Activated naive CD8-positive, alpha-beta T cell treated with anti-CD3 and anti-CD28 coated beads for 36 hours (primary cell): ENCODE measurements at places on chromosomes 1 and 21. TPM values are rescaled to one million over a fixed set of nuclear protein-coding genes. Genes with fewer than 3 reads are reported as not detected.

Gene KCNK1
- not detected for total RNA-seq

Gene RAP1GAP
- total RNA-seq = 1.3 TPM

Gene LYPD8
- not detected for total RNA-seq

- no peak for DNase-seq
These were observed 1.5 kb downstream of the FABP3 start for GRCh38 chr1:31371121-31371959.

DNA sequence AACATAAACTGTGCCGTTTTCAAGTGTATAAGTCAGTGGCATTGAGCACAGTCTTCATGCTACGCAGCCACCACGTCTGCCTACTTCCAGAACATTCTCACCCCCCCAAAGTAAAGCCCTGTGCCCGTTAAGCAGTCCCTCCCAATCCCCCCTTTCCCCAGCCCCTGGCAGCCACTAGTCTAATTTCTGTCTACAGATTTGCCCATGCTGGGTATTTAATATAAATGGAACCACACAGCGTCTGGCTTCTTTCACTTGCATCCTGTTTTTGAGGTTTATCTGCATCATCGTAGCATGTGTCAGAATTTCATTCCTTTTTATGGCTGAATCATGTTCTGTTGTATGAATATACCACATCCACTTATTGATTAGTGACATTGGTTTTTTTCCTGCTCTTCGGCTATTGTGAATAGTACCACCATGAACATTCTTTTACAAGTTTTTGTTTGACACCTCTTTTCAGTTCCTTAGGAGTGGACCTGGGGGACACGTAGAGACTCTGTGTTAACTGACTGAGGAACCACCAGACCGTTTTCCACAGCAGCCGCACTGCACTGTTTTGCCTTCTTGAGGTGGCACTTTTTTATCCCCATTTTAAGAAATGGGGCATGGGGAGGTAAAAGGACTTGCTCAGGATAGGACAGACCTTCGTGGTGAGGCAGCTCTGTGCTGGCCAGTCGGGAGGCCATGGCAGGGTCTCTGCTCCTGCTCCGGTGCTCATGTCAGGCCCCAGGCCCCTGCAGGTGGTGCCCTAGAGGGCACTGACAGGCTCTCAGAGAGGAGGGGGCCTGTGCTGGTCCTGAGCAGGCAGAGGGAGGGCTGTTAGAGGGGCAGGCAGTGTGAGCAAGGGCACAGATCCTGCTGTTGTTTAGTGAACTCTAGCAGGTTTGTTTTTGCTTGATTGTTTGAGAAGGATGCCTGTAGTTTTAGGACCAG lies 123.8 kb downstream of the PCBP3 start:
- peak; percentile 11 for DNase-seq

GRCh38 chr1:207156095-207156494 lies 52.1 kb downstream of the C4BPA start:
- no peak for DNase-seq

DNA sequence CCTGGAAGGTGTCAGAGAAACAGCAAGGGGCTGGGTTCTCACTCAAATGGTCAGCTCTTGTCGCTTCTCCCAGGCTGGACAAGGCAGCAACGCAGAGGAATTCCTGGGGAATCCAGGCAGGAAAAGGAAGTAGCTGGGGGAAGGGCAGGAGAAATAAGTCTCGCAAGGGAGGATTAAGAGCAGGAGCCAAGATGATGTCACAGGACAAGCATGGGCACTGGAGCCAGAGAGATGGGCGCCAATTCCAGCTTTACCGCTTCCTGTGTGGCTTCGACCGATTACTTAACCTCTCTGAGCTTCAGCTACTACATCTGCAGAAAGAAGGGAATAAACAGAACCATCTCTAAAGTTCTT lies 70.5 kb downstream of the SSBP3 start:
- no peak for DNase-seq

DNA sequence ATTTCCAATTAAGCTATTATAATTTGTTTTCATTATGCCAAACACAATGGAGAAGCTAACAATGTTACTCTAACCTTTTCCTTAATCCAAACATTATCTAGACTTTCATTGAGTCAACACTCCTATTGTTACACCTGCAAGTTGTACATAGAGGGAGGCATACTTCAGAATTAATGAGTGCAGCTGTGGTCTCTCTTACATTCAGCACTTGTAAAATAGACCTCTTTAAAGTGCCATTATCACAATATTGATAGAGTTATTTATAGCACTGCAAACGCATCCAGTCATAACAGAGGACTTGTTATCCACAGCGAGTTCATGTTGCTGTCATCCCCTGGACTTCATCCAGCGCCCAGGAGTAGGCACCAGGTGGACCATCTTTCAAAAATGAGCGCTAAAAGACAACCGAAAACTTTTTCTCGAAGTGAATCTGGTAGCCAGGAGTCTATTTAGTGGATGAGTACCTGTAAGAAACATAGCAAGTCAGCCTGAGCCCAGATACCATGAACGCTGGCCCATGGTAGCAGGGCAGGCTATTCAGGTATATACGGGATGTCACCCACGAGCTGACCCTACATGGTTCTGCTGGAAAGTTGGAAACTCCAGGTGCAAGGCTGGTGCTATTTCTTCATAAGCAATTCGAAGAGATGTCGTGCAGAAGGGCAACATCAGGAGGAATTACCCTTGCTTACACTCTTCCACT lies 70.6 kb upstream of the NFIA start:
- DNase-seq = no peak

DNA sequence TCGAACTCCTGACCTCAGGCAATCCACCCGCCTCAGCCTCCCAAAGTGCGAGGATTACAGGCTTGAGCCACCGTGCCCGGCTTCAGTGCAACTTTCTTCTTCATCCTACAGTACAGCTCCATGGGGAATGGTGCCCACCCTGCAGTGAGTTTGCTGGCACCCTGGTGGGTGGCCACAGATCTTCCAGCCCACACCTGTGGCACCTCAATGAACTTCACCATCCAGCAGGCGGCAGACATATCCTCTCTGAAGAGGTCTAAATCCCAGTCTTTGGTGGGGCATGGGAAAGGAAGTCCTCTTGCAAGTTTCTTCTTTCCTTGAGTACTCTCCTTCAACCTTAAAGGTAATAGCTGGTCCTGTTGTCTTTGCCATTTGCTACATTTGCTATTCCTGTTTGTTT lies 18.1 kb upstream of the ZBTB8A start:
- DNase-seq = no peak

DNA sequence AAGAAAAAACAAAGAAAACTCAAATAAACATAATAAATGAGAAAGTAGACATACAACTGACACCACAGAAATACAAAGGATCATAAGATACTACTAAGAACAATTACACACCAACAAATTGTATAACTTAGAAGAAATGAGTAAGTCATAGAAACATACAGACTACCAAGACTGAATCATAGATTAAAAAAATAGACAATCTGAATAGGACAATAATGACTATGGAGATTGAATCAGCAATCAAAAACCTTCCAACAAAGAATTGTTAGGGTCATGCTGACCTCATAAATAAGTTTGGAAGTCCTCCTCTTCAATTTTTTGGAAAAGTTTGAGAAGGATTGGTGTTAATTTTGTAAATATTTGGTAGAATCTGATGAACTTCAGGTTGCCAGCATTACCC lies 159.0 kb downstream of the PTBP2 start:
- no peak for DNase-seq

DNA sequence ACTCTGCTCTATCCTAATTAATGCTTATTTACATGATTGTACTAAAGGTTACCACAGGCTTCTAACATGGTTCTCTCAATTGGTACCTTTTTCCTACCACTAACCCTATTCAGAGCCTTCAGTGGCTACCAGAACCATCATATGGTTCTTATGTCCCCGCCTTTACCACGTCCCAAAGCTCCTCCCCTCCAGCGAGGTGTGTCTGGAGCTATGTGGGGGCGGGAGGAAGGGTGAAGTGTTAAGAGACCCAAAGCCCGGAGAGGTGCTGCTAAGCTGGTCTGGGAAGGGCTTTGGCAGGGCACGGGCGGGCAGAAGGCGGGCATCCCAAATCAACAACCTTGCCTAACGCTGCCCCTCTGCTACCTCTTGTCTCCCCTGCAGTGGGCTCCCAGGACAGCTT lies 10.0 kb downstream of the SPATA46 start:
- DNase-seq = no peak

DNA sequence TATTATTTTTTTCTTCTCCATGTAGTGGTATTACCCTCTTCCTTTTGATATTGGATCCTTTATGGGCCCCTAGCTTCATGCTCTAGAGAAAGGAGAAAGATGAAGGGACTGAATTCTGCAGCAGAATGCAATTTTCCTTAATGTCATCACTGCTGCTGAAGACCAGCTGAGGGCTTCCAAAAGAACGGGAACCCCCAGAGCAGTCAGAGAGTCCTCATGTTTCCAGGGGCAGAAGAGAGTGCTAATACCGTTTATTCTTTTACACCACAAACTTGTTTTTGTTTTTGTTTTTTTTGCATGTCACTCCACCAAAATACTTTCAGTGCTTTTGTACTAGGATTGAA lies 21.1 kb upstream of the TBX15 start:
- no peak for DNase-seq
